Stimulated activated CD4-positive, alpha-beta T cell treated with anti-CD3 and anti-CD28 coated beads, TNF-alpha, amount 100 ng/mL, for 4 hours (primary cell): ENCODE measurements at places on chromosomes 12 and 14.

DNA sequence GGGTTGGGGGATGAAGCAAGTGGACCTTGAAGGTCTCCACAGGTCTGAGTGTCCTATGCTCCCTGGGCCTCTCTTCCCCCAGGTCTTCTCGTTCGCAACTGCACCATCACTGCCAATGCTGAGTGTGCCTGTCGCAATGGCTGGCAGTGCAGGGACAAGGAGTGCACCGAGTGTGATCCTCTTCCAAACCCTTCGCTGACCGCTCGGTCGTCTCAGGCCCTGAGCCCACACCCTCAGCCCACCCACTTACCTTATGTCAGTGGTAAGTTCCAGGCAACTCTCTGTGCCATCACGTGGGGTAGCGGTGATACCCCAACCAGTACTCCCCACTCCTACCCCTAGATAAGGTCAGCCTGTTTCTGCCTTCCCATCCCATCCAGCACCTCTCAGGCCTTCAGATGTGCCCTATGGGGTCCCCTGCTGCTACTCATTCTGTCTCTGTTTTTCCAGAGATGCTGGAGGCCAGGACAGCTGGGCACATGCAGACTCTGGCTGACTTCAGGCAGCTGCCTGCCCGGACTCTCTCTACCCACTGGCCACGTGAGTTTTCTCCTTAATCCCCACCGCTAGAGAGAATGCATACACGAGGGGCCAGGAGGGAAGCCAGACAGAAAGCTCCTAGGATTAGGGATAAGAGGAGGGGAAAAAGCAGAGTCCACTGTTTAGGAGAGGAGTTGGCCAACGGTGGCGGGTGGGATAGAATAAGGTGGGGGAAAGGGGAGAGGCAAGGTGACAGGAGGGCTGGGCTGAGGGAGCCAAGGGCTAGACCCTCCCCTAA is 1.6 kb upstream of the TAPBPL start:
- DNase-seq, result no peak

DNA sequence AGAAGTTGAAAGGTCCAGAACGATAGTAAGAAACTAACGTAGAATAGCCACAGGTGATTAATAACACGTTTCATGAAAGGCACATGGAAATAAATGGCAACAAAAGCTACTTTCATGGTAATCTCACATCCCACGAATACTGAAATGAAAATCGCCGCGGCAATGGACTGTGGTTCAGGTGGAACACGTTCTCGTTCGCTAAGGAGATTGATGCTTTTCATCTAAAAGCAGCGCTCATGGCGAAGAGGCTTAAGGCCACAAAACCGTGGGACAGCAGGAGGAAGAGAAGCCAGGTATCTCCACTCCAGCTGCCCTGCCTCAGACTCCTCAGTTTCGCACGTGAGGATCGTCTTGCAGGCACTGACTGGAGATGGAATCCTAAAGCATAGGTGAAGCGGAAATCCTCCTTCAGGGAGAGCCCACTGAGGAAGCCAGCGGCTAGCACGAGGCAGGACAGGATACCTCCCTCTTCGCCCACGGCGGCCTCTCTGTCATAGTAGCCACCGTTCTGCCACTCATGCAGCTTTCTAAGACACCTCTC is 696 bp upstream of the GPHN start:
- no peak for DNase-seq

GRCh38 chr12:69998011-69998410 is 173.0 kb downstream of the MYRFL start:
- DNase-seq, result no peak

DNA sequence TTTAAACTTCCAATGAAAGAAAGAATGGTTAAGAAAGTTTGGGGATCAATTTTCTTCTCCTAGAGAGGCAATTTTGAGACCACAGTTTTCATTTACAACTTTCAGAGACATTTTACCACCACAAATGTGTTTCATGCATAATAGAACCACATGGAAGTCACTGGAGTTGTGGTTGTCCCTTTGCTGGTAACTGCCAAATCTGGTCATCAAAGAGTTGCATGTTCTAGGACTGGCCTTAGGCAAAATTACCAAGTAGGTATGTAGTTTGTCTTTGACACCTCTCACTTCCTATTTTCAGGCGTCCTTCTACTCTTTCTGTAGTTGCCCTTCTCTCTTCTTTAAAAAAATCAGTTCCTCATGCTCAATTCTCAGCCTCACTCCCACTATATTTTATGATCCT is 54.3 kb upstream of the TMX1 start:
- no peak for DNase-seq

DNA sequence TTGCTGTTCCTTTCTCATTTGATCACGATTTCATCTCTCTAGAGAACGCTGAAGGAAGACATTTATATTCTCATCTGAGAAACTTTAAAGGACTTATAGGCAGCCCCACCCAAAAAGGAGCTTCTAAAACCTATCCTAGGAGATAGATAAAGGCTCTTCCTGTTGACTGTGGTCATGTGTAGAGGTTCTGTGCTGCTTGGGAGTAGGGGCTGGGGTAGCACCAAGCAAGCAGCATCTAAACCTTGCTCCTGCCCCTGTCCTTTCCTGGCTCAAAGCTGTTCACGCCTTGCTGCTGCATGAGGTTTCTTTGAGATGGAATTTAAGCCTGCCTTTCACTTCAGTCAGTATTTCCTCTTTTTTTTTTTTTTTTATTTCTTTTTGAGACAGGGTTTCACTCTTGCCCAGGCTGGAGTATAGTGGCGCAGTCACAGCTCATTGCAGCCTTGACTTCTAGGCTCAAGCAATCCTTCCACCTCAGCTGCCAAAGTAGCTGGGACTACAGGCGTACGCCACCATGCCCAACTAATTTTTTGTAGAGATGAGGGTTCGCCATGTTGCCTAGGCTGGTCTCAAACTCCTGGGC is 41.4 kb downstream of the RAB35 start:
- no peak for DNase-seq

DNA sequence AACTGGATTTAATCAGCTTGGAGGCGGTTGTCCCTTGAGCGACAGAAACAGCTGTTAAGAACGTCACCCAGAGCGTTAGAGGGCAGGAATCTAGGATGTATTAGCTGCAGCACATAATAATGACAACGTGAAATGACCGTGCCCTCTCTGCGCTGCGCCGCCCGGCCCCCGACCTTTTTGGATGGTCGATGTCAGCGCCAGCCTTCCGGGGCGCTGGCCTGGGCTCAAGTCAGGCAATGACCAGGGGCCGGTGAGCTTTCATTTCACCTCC is 427 bp upstream of the TMEM120B start:
- DNase-seq, result no peak
